ENCODE measurements at places on chromosomes 3 and 15. TPM values are rescaled to one million over a fixed set of nuclear protein-coding genes. Genes with fewer than 3 reads are reported as not detected.

The DUOXA2 gene
- not detected for total RNA-seq

The WDR72 gene
- not detected for total RNA-seq

The SLC28A2 gene
- total RNA-seq: not detected

The CCR3 gene
- not detected for total RNA-seq

The ARL14 gene
- not detected for total RNA-seq

GRCh38 chr3:40737343-40737742, 212.6 kb downstream of the ZNF621 start:
- DNase-seq: no peak

The THSD4 gene
- not detected for total RNA-seq

GRCh38 chr15:82062479-82063454, 16.9 kb upstream of the MEX3B start:
- no peak for DNase-seq

- no peak for DNase-seq
These were observed 15.4 kb downstream of the PSTPIP1 start for GRCh38 chr15:77010312-77010686.

- no peak for DNase-seq
These were observed 287.8 kb downstream of the FAM43A start for GRCh38 chr3:194973366-194974000.

GRCh38 chr3:165518346-165518745, 318.9 kb downstream of the BCHE start:
- no peak for DNase-seq

The MAP3K13 gene
- total RNA-seq: 10.2 TPM

DNA sequence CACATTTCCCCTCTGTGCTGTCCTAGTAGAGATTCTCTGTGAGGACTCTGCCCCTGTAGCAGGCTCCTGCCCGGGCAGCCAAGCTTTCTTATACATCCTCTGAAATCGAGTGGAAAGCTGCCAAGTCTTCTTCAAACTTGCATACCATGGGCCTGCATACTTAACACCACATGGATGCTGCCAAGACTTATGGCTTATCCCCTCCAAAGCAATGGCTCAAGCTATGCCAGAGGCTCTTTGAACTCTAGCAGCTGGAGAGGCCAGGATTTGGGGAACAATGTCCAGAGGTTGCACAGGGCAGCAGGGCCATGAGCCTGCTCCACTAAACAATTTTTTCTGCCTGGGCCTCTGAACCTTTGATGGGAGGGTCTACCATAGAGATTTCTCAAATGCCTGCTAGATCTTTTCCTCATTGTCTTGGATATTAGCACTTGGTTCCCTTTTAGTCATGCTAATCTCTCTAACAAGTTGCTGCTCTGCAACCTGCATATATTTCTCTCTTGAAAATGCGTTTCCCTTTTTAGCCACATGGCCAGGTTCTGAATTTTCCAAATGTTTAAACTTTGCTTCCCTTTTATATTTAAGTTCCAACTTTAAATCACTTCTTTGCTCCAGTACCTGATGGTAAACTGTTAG, 6.1 kb upstream of the PLSCR4 start:
- DNase-seq: no peak

DNA sequence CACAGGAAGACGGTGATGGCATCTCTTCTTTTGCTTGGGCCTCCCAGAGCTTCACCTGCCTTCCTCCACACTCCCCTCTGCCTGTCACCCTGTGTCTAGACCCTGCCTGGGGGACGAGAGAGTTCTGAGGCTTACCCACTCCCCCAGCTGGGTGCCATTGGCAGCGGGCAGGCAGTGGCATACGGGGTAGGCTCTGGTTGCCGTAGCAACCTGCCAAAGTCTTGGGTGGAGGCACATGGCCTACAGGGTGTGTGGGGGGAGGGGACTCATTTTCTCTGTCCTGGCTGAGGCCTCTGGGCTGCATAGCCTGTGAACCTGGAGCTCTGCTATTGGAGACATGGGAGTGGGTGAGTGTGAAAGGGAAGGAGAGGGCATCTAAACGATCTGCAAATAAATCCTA, 4.4 kb downstream of the INSYN1 start:
- DNase-seq: no peak

The KIF15 gene
- total RNA-seq: 38.1 TPM

The RTP1 gene
- total RNA-seq: not detected

DNA sequence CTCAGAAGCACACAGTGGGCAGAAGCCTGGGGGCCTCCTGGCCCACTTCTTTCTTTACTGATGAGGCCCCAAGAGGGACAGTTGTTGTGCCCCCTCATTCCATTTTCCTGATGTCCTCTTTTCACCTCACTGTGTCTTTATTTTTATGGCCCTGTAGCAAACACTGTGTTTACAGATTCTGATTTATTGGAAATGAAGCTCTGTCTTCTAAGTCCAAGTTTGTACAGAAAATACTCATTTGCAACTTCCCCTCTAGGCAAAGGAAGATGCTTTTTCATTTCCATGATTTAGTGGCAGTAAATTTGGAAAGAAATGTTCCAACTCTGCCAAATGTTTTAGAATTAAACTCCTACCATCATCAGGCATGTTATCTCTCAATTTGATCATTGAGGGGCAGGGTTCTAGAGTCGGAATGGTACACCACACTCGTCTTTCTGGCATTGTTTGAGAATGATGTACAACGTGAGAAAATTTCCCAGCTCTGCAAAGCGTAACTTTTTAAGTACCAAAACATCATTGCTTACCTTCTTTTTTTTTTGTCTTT, 129.7 kb downstream of the ARNT2 start:
- no peak for DNase-seq

The LMCD1 gene
- 2.1 TPM for total RNA-seq

GRCh38 chr3:177690306-177690705, 493.0 kb upstream of the TBL1XR1 start:
- no peak for DNase-seq

DNA sequence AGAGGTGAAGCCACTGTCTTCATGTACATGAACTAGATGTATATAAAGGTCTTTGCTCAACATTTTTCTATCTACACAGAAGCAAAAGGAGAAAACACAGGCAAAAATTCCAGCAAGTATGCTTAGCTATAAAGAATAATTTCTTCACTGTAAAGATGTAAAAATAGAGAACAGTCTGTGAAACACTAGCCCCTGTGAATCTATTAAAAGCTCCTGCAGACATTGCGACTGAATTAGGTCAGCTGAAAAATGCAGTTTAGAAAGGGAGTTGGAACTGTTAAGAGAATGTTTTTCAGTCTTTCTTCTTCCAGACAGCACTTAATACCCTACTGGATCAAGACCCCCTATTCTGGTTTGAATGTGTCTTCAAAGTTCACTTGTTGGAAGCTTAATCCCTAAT, 291.5 kb downstream of the KBTBD8 start:
- DNase-seq: no peak

The GCNT3 gene
- total RNA-seq: not detected

DNA sequence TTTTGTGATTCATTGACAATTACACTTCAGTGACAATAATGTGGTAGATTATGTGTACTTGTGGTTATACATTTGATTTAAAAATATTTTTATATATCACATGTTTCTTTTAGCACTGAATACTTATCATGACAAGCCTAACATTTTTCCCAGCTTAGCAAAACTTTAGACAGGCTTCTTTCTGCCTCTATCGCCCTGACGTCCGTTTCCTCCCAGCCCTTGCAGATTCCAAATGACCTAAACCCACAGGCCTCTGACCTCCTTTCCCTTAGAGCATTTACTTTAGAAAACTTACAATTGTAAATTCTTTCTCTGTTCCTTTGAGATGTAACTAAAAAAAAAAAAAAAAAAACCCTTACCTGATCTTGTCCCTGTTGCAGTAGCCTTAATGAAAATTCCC, 326.1 kb downstream of the UNC13C start:
- DNase-seq: no peak

GRCh38 chr15:38085931-38086568, 151.6 kb downstream of the TMCO5A start:
- no peak for DNase-seq

DNA sequence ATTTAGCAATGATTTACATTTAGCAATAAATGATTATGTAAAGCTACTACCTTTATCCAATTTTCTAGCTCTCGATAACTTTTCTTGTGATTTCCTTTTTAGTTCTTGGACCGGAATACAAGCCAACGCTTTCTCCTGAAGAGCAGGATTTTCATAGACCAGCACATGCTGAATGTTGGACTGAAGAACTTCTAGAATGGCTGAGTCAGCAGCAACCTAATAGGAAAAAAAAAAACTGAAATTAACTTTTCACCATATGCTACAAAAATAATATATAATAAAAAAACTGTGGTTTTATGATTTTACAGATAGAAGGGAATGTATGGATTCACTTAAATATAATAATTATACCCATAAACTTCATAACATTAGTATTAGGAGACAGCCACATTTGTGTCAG, 32.2 kb downstream of the NGLY1 start:
- no peak for DNase-seq

DNA sequence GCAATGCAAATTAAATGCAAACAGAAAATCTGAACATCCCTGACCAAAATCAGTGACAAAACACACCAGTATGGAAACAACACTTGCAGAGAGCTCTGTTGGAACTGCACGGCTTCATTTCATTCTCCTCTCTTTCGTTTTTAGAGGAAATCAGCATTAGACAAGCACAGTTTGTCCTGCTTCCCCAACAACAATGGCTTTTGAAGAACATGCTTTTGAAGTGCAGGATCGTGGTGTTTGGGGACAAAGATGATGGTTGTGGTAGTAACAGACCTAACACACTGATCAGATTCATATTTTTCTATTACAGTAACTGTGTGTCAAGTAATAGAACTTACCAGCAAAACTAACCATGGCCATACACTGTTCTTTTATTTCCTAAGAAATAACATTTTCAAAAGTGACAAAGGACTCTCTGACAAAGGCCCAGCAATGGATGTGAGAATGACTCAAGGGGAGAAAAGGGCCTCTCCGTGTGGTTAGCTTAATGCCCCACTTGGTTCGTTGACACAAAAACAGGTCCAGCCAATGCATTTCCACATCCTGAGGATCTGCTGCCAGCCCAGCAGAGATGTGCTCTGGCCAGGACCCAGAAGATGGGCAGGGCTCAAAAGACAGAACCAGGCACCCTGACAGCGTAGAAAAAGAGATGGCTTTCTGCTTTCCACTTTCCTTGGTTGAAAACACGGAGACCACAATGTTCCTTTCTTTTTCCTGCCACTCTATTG, 84.1 kb downstream of the CCNL1 start:
- DNase-seq: no peak

DNA sequence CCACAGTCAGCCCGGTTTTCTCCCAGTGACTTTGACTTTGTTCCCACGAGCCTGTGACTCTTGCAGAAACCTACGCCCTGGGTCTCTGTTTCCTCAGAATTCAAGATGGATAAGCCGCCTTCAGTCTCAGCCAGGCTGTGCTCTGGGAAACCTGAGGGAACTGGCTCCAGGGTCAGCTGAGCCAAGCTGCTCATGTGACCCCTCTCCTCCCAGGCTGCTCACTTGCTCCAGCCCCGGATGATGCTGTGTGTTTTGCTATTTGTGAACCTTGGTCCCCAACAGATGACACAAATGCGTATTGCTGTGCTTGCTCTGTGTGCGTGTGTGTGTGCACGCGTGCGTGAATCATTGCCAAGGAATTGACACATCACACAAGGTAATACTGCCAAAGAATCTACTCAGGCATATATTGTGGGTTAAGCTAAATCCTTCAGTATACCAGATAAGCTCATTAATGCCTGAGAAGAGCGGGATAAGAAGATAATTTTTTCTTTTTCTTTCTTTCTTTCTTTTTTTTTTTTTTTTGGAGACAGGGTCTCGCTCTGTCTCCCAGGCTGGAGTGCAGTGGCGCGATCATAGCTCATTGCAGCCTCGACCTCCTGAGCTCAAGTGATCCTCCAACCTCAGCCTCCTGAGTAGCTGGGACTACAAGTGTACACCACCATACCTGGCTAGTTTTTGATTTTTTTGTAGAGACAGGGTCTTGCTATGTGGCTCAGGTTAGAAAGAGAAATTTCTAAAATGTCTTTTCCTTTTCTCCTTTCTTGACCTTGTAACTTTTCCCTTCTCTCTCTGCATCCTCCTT, 29.2 kb upstream of the UMPS start:
- no peak for DNase-seq

The POMGNT2 gene
- total RNA-seq: 12.0 TPM

The EHHADH gene
- 5.0 TPM for total RNA-seq

DNA sequence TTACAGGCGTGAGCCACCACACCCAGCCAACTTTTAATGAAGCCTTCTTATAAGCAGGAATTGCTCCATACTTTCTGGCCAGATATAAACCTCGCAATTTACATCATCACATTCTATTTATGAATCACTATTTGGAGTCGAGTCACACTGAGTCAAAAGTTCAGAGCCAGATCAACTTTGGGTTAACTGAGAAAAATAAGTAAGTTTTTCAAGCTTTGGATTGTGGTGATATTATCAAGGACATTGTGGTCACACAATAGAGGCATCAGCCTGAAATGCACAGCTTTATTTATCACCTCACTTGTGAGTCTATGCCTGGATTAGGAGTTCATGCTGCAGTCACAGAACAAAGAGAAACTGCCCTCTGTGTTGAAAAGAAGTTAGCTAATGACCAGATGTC, 1163.5 kb downstream of the ROBO1 start:
- DNase-seq: no peak

The HYKK gene
- total RNA-seq: 1.6 TPM

The GRK7 gene
- total RNA-seq: 0.07 TPM

GRCh38 chr3:182713743-182714517, 79.4 kb upstream of the ATP11B start:
- DNase-seq: no peak

The GOLGA8O gene
- total RNA-seq: 1.7 TPM

Data from activated CD8-positive, alpha-beta T cell treated with anti-CD3 and anti-CD28 coated beads for 36 hours (primary cell).